Stimulated activated CD4-positive, alpha-beta T cell treated with anti-CD3 and anti-CD28 coated beads, Interleukin-15, amount 100 ng/mL, for 48 hours (primary cell): ENCODE measurements at places on chromosomes 6 and 20.
A peak's percentile ranks its signal among the peaks of the same experiment; 100 is the strongest.

- no peak for DNase-seq
Observed at GRCh38 chr20:38372806-38373205, 26.5 kb downstream of the LBP start.

DNA sequence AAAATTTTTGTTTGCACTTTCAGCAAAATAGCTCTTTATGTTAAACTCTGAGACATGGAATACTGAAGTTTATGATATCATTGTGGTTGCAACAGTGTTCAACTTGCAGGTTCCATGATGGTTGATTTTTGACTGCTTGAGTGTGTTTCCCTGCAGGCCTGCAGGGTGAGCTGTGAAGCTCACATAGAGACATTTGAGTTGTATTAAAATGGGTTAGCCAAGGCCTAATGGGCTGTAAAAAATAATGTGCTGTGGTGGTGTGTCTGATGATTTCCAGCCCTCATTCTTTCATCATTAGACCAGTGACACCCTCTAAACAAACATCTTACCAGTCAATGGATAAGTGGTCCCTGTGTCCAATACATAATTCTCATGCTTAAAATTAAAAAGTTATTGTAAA lies 321.4 kb downstream of the FARS2 start:
- DNase-seq = no peak

GRCh38 chr6:7282097-7282906 lies 30.7 kb downstream of the SSR1 start:
- DNase-seq = no peak

GRCh38 chr6:127176146-127176545 lies 57.7 kb downstream of the RSPO3 start:
- DNase-seq = no peak

- DNase-seq = no peak
Observed at GRCh38 chr20:22686097-22686496, 101.7 kb upstream of the FOXA2 start.

DNA sequence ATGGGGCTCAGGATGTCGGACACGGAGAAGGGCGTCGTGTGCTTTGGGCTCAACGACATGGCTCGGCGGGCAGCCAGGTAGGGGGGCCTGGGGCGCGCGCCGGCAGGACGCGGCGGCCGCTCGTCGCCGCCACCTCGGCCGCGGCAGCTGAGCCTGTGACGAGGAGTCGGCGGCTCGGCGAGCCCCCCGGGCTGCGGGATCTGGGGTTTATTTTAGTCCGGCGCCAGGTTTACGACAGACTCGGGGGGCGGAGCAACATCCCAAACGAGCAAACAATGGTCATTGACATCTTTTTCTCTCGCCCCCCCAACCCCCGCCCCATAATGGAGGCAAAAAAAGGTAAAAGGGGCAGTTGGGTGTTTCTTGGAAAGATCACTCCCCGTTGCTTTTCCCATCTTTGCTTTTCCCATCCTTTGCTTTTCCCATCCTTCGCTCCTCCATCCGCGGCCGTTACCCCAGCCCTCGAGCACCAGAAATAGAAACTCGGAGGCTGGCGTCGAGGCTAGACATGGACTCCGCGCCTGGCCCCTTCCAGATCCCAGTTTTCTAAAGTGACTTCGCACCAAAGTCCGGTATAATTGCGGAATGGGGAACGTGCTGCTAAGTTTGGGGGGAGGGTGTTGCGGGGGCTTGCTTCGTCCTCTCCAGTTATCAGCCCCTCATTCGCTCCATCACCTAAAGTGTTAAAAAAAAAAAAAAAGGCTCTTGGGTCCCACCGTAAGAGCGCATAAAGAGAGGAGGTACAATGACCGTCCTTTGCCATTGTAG lies at the start of gene NKX2-4:
NKX2-4 (minus strand) TSS at position 186 of the 768 bp plus-strand sequence; CDS start at position 59, 127 bp downstream.
- no peak for DNase-seq

GRCh38 chr6:33850296-33850695 lies 46.5 kb upstream of the MLN start:
- no peak for DNase-seq

DNA sequence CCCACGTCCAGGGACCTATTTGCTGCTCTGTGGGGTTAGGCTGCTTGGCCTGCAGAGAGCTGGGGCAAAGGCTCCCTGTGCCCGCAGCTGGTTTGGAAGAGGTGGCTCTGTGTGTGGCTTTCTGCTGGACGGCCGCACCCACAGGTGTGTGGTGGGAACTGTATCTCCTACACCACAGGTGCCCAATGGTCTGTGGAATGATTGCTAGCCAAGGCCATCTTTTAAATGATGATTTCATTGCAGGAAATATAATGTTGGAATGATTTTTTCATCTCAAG lies 178.4 kb downstream of the DLL1 start:
- DNase-seq = no peak

DNA sequence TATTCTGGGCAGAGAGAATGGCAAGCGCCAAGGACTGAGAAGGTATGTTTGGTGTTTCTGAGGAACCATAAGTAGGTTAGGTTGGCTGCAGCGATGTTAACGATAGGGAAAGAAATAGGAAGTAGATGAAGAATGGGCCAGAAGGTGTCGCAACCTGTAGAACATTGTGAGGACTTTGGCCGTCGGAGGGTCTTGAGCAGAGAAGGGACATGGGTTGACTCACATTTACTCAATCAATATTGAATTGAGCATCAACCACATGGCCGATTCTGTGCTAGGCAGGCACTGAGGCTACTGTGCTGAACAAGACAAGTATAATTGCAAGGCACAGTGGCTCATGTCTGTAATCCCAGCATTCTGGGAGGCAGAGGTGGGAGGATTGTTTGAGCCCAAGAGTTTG lies 26.8 kb upstream of the RPN2 start:
- DNase-seq = no peak

- no peak for DNase-seq
Observed at GRCh38 chr6:120908767-120909166, 425.5 kb downstream of the TBC1D32 start.

GRCh38 chr6:11944111-11944510 lies 68.0 kb upstream of the HIVEP1 start:
- DNase-seq = no peak

DNA sequence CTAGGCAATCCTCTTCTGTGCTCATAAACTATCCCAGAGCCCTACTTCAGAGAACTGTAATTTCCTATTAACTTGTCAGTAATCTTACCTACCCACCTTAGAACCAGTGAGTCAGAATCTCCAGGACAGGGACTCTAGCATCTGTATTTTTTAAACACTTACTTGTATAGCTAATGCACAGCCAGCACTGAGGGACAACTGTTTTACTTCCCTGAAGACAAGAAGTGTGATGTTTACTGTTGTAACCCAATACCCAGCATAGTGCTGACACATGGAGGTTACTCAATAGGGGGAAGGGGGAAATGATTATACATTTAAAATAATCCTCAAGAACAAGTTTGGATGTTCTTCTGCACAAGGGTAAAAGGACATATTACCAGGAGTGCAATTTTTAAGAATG lies 130.8 kb downstream of the BTBD9 start:
- DNase-seq = no peak

GRCh38 chr6:170172825-170173256 lies 118.0 kb downstream of the DLL1 start:
- DNase-seq = no peak

GRCh38 chr6:109238396-109238795 lies 143.1 kb downstream of the CEP57L1 start:
- DNase-seq = no peak

- DNase-seq = no peak
Observed at GRCh38 chr6:43969158-43969981, 157.9 kb downstream of the MRPL14 start.

- no peak for DNase-seq
Observed at GRCh38 chr6:2861060-2861821, 19.6 kb upstream of the SERPINB1 start.

GRCh38 chr6:72620871-72621290 lies 983 bp upstream of the KCNQ5 start:
- DNase-seq = no peak

DNA sequence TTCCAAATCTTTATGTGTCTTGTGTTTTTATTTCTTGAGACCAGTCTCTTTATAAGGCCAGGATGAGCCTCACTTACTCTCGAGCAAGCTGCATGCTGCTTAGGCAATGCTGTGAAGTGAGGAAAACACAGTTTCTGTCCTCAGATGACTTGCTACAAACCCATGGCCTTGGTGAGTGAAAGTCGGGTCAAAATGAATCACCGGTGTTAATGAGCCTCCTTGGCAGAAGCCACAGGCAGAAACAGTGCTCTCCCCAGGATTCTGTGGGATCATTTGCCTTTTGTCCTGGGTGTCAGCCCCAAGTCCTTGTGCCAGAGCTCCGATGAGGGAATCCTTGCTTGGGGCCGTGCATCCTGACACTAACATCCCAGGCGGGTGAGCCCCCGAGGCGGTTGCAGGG lies 482.5 kb downstream of the QKI start:
- no peak for DNase-seq

DNA sequence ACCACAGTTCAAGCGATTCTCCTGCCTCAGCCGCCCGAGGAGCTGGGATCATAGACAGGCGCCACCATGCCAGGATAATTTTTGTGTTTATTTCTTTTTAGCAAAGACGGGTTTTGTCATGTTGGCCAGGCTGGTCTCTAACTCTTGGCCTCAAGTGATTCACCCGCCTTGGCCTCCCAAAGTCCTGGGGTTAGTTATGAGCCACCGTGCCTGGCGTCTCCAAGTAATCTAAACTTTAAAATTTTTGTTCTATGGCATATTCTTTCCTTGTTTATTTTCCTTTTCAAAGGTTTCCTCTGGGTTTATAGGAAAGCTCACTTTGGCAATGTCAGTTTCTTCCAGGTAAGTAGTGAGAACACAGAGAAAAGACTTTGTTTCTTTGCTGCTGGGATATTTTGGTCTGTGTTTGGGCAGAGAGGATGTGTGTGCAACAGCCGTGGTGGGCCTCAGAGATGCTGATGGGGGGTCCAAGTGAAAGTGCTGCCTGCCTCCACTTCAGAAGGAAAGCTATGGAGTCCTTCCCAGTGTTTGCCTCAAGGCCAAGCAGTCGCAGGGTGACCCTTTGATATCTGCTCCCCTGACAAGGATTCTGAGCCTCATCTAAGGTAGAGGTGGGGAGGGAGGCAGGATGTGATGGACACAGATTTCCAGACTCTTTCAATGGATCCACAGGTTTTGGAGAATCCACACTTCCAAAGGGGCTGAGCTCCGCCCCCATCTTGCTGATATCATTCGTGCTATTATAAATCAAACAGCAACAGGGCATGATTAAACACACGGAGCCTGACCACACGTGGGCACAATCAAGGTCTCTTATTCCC lies 2.3 kb downstream of the LRP11 start:
- DNase-seq = no peak

- no peak for DNase-seq
Observed at GRCh38 chr6:41818271-41819054, 31.0 kb downstream of the TOMM6 start.

DNA sequence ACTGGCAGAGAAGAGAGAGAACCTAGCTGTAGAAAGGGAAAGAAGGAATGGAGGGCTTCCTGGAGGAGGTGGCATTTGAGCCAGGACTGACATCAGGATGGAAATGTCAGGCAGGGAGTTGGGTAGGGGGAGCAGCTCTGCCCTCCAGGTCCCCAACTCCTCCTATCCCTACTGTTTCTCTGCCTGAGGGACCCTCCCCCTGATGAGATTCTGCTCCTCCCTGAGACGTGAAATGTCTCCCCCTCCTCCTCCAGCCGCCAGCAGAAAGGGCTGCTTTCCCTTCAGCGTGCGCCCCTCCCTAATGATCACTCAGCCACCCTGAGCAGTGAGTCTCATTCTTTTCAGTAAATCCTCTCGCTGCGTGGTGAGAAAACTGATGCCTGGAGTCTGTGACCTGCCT lies 40.6 kb downstream of the HLA-DPB1 start:
- DNase-seq = no peak

GRCh38 chr6:16271428-16271827 lies 33.0 kb downstream of the GMPR start:
- DNase-seq = no peak

GRCh38 chr20:21719592-21720214 lies 14.2 kb downstream of the PAX1 start:
- DNase-seq = peak; percentile 34

- no peak for DNase-seq
Observed at GRCh38 chr6:161017766-161018564, 26.4 kb downstream of the MAP3K4 start.

DNA sequence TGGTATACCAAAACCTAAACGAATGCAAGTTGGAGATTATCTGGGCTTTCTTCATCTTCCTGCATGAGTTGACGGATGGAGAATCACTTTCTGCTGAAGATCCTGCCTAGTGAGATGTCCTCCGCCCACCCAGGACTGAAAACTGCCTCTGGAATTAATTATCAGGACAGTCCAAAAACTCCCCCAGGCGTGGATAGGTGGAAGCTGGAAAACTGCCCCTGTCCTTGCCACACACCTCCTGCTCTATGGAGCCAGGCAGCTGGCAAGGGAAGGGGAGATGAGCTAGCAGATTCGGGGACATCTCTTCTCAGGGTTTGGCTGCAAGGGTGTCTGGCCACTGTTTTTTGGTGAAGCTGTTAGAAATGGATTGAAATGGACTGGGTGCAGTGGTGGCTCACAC lies 89.3 kb upstream of the ZNFX1 start:
- no peak for DNase-seq

- DNase-seq = no peak
Observed at GRCh38 chr6:29974901-29975560, 32.7 kb downstream of the HLA-A start.

- DNase-seq = no peak
Observed at GRCh38 chr6:37141281-37142049, 28.5 kb upstream of the PIM1 start.

DNA sequence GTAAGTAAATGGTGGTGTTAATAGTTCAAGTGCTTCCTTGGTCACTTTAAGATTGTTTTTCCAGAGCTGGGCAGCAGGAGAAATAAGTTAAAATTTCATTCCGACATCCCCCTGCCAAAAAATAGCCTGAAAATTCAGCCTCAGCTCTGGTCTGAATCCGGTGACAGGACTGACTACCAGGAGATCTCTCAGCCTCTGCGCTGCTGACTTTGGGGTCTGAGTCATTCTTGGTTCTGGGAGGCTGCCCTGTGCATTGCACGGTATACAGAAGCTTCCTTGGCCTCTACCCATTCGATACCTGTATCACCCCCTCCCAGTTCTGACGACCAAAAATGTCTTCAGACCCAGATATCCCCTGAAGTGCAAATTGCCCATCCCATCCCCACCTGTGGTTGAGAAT lies 36.3 kb upstream of the TFAP2C start:
- no peak for DNase-seq

GRCh38 chr20:31566658-31567379 lies 38.3 kb upstream of the ID1 start:
- no peak for DNase-seq

- DNase-seq = peak; percentile 30
Observed at GRCh38 chr6:151675746-151676459, 131.6 kb upstream of the ESR1 start.

- DNase-seq = no peak
Observed at GRCh38 chr20:47043086-47043485, 148.4 kb downstream of the EYA2 start.

DNA sequence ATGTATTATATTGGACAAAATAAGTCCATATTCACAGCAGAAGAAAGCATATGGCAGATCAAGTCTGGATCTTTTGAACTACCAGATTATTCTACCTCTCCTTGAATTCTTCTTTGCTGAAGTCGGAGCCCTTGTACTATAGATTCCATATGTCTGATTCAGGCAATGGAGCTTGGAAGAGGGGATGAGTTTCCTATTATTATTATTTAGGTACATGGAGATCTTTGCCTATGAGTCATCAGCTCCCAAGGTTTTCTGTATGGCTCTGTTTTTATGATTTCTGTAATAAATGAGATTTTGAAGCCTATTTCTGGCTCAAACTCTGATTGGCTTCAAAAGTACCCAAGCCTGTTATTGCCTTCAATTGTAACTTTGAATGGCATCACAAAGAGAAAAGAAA lies 72.0 kb downstream of the OPRM1 start:
- no peak for DNase-seq

GRCh38 chr6:72689107-72689954 lies 67.5 kb downstream of the KCNQ5 start:
- no peak for DNase-seq
